ENCODE measurements at places on chromosomes 6 and 20. TPM values are rescaled to one million over a fixed set of nuclear protein-coding genes. Genes with fewer than 3 reads are reported as not detected.
A peak's percentile ranks its signal among the peaks of the same experiment; 100 is the strongest.

PAX1 gene
- not detected for total RNA-seq

DNA sequence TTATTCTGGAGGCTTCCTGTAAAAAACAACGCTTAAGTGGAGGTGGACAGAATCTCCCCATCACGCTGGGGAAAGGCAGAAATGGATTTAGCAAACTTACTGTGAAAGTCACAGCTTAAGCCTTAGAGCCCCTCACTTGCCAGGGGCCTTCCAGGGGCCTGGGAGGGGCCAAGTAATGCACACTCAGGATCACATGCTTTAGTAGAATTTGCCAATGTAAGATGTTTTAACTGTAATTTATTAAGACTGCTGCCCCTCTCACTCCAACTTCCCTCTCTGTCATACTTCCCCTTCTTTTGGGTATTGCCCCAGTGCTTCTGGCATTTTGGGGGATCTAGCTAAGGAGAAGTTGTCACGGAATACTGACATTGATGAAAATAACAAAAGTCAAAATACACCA is 12.6 kb upstream of the ADA start:
- no peak overlapping the region for H3K4me3 ChIP-seq
- H3K4me1 ChIP-seq, result no peaks in the 10 kb centered on the region
- DNase-seq, result no peak
- no peak overlapping the region for H3K27ac ChIP-seq

DNA sequence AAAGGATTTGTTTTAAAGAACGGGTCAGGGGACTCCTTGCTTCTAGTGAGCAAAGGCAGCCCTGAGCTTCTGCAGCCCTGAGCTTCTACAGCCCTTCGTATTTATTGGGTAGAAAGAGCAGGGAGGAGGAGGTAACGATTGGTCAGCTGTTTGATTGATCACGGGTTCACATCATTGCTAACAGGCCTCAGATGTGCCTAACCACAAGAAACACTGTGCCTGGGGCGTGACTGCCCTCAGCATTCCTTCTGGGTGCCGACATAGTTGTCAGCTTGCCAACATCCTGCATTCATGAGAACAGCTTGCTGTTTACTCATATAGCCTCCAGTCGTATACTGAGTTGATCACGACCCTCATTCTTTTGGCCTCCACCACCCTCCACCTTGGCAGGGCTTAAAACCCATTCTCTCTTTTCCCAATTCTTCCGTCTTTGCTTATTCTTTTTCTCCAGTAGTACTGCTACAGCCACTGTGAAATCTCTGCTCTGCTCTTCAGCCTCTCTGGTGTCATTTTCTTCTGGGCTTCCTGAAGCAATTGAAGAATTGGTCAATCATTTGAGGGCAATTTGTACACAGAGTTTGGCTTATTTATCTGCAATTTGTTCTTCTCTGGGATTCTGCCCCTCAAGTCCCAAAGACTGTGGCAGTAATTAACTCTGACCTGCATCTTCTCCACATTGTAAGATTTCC is 25.4 kb upstream of the NOP56 start:
- H3K27ac ChIP-seq, result peak overlapping the region; percentile 44
- H3K36me3 ChIP-seq, result no peaks in the 10 kb centered on the region
- 0 out of 2 replicates have a peak, but pooled peaks cover 2% of the 10 kb centered on the region for H3K27me3 ChIP-seq

- H3K27ac ChIP-seq, result no peak overlapping the region
- no peak for DNase-seq
- no peaks in the 10 kb centered on the region for H3K27me3 ChIP-seq
Measured at GRCh38 chr6:36073587-36073986, 46.0 kb downstream of the MAPK14 start.

DNA sequence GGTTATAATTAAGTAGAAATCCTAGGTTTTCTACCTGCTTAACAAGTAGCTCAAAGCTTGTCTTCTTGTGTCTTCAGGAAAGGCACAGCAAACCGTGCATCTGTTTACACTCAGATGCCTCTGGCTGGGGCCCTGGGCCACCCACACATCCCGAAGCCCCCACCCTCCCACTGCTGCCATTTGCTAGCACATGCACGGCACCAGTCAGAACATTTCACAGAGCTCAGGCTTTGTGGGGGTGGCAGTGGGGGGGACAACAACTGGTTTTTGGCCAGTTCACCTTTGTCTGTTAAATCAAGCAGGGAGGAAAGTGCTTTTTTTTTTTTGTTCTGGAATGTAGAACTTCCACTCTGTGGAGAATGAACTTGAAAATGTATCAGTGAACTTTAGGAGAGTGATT is 77.7 kb downstream of the LINC00237 start:
- H3K36me3 ChIP-seq, result no peaks in the 10 kb centered on the region
- peaks cover 40% of the 10 kb centered on the region for H3K27me3 ChIP-seq
- no peak for DNase-seq
- H3K27ac ChIP-seq, result no peak overlapping the region
- no peak overlapping the region for H3K4me3 ChIP-seq

DNA sequence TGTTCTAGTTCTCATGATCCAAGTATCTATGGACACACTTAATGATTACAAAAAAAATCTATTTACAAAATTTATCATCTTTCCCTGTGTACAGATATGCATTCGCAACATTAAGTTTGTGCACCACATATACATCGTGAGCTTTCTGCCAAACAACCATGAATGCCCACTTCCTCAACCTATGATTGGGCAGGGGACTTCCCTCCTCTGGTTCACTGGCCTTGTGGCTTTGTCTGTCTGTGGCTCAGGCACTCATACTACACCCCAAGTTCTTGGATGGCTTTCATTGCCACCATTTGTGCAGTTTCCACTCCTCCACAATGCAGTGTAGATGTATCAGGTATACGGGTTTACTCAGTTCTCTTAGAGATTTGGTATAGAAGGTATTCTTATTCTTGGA is 74.9 kb downstream of the HS3ST5 start:
- no peak overlapping the region for H3K4me3 ChIP-seq
- H3K4me1 ChIP-seq, result no peaks in the 10 kb centered on the region
- no peak for DNase-seq
- no peak overlapping the region for H3K27ac ChIP-seq

GRCh38 chr6:78867020-78867369 is 356 bp upstream of the IRAK1BP1 start:
- peak overlapping the region; percentile 90 for H3K4me3 ChIP-seq
- H3K4me1 ChIP-seq, result peaks cover 6% of the 10 kb centered on the region
- H3K27ac ChIP-seq, result peak overlapping the region; percentile 24
- no peaks in the 10 kb centered on the region for H3K27me3 ChIP-seq
- DNase-seq, result no peak
- H3K36me3 ChIP-seq, result no peaks in the 10 kb centered on the region

CST7 gene
- not detected for total RNA-seq

- no peak overlapping the region for H3K27ac ChIP-seq
- no peaks in the 10 kb centered on the region for H3K4me1 ChIP-seq
- no peak overlapping the region for H3K4me3 ChIP-seq
- peak; percentile 42 for DNase-seq
- H3K27me3 ChIP-seq, result no peaks in the 10 kb centered on the region
Measured at GRCh38 chr6:166786704-166787293, 159.7 kb upstream of the RPS6KA2 start.

LHFPL5 gene
- 1.7 TPM for total RNA-seq

THBS2 gene
- total RNA-seq, result not detected

GRCh38 chr20:24461848-24462247 is 7.6 kb upstream of the SYNDIG1 start:
- H3K27ac ChIP-seq, result no peak overlapping the region
- no peaks in the 10 kb centered on the region for H3K4me1 ChIP-seq
- no peak for DNase-seq

DNA sequence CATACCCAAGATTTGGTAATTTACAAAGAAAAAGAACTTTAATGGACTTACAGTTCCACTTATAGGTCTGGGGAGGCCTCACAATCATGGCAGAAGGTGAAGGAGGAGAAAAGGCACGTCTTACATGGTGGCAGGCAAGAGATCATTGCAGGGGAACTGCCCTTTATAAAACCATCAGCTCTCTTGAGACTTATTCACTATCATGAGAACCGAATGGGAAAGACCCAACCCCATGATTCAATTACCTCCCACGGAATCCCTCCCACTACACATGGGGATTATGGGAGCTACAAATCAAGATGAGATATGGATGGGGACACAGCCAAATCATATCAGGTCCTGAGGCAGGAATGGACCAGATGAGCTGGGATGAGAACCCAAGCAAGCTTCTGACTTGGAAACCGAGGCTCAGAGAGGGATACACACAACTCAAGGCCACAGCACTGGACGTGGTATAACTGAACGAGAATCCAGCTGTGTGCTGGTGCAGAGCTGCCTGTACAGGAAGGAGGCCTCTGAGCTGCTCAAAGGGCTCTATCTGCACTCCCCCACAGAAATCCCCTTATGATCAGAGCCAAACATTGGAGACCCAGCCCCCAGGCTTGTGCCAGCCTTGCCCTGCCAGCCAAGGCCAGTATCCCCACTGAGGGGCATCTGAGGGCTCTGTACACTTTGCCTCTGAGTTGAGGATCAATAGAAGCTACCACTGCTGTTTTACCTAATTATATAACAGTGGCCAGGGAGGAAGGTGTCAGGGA is 137.8 kb downstream of the CEBPB start:
- H3K4me1 ChIP-seq, result peaks cover 36% of the 10 kb centered on the region
- no peaks in the 10 kb centered on the region for H3K27me3 ChIP-seq
- H3K36me3 ChIP-seq, result no peaks in the 10 kb centered on the region
- no peak overlapping the region for H3K27ac ChIP-seq
- H3K4me3 ChIP-seq, result no peak overlapping the region
- no peak for DNase-seq

- H3K4me1 ChIP-seq, result 0 out of 2 replicates have a peak, but pooled peaks cover 11% of the 10 kb centered on the region
- no peak for DNase-seq
- H3K36me3 ChIP-seq, result no peaks in the 10 kb centered on the region
Measured at GRCh38 chr20:61924211-61924857, 141.3 kb downstream of the TAF4 start.

- H3K4me1 ChIP-seq, result peaks cover 17% of the 10 kb centered on the region
- peaks cover 9% of the 10 kb centered on the region for H3K36me3 ChIP-seq
- no peak overlapping the region for H3K27ac ChIP-seq
- no peak overlapping the region for H3K4me3 ChIP-seq
- no peaks in the 10 kb centered on the region for H3K27me3 ChIP-seq
- no peak for DNase-seq
Measured at GRCh38 chr6:36848658-36849441, 9.6 kb upstream of the CPNE5 start.

ARFGEF3 gene
- 10.0 TPM for total RNA-seq

DNA sequence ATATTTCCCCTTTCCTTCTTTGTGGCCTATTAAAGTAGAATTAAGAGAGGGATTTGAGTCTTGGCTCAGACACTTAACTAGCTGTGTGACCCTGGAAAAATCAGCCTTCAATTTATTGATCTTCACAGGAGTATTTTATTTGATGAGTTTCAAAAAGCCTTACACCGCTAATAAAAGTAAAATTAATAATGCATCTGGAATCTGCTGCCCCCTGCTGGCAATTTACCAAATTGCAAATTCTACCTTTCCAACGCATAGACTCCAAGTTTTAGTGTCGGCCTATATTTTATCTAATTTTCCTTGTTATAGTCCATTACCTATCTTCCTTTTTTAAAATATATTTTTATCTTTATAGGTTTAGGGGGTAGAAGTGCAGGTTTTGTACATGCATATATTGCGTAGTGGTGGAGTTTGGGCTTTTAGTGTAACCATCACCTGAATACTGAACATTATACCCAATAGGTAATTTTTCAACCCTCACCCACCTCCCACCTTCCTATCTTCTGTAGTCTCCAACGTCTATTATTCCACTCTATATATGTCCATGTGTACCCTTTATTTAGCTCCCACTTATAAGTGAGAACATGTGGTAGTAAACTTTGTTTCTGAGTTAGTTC is 46.3 kb downstream of the GOPC start:
- no peak overlapping the region for H3K27ac ChIP-seq
- H3K4me3 ChIP-seq, result no peak overlapping the region
- H3K27me3 ChIP-seq, result no peaks in the 10 kb centered on the region
- DNase-seq, result peak; percentile 41
- H3K4me1 ChIP-seq, result peaks cover 10% of the 10 kb centered on the region

GRCh38 chr20:14889496-14890255 is 552.3 kb upstream of the FLRT3 start:
- H3K27ac ChIP-seq, result no peak overlapping the region
- H3K4me1 ChIP-seq, result no peaks in the 10 kb centered on the region
- DNase-seq, result no peak
- H3K27me3 ChIP-seq, result no peaks in the 10 kb centered on the region

All from PC-9 (cell line).